ENCODE measurements at places on chromosomes 12 and 14.

GRCh38 chr14:75090353-75090752 lies 20.9 kb downstream of the ZC2HC1C start:
- DNase-seq = no peak

- DNase-seq = no peak
Observed at GRCh38 chr12:113755098-113755497, 211.0 kb downstream of the RBM19 start.

DNA sequence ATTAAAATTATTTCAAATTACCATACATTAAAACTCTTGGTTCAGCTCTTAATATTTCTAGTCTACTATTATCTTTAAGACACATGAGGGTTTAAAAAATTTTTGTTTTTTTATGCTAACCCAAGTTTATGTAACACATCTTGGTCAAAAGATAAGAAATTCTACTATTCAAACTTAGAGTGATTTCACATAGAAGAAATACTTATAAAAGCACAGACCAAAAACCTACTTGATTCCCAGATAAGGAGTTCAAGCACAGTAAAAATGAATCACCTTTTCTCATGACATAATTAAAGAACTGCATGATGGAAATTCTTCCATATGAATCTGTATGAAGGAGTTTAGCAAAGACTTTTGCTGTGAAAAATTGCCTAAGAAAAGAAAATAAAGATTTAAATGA lies 13.9 kb downstream of the PPP2R3C start:
- DNase-seq = no peak

DNA sequence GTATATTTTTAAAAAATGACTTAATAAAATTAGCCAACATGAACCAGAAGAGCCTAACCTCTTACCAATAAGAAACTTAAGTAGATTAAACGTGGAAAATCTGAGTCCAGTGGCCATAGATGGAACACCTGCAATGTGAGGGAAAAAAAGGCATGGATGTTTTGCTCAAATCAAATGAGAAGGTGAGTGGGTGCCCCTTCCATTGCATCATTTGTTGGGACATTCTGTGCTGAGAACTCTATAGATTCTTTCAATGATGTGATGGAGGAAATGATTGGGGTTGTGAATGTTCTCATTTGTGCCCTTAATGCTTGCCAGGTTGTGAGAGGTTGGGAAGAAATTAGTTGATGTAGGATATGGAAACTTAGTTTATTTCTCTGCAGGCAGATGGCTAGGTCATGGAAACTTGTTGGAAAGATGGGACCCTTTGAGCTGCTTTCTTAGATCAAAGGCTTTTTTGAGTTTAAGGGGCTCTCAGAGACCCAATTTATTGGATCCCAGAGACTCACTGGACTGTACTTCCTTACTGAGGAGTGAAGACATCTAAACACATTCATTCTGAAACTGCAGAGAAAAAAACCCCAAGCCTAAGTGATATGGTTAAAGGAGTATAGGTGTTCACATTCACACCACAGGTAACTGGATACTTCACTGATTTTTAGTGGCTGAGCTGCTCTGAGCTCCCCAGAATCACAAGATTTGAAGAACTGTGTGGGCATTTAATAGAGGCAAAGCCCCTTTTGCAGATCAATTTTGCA lies 95.9 kb downstream of the DACT1 start:
- no peak for DNase-seq

DNA sequence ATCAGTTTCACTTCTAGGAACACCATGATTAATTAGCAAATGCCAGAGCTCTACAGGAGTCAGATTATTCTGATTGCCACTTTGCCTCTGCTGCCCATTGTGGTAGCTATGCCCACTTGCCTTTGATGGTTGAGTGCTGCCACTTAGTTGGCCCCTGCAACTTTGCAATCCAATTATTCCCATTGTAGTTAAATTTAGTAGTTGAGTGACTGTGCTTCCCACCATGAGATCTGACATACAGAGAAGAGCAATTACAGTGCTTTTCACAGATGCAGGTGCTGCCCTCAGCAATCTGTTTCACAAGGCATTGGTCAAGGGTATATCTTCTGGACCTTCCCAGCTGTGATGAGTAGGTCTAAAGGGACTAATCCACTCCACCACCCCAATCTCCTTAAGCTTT lies 468.4 kb upstream of the RGS6 start:
- DNase-seq = no peak

- DNase-seq = no peak
Observed at GRCh38 chr14:98176892-98177291, 1095.1 kb downstream of the BCL11B start.

GRCh38 chr12:89135976-89136634 lies 216.2 kb downstream of the DUSP6 start:
- DNase-seq = no peak

- no peak for DNase-seq
Observed at GRCh38 chr12:41409628-41410027, 221.5 kb downstream of the PDZRN4 start.

- DNase-seq = no peak
Observed at GRCh38 chr14:104965561-104966231, 12.5 kb downstream of the AHNAK2 start.

DNA sequence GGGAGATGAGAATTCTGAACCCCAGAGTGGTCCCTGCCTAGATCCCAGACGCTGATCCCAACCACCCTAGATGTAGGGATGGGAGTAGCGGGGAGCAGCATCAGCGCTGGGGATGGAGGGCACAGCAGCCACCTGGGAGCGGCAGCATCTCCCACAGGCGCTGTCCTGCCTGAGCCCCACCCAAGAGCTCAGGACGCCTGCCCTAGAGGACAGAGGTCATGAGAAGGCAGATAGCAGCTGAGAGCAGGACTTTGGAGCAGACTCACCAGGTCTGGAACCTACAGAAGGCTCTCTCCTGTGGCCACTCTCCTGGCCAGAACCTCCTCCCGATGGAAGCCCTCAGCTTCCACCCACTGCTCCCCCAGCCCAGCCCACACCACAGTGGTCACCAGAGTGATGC lies 7.2 kb downstream of the CCDC85C start:
- DNase-seq = no peak

- DNase-seq = no peak
Observed at GRCh38 chr14:77311217-77311616, 9.5 kb downstream of the POMT2 start.

- DNase-seq = no peak
Observed at GRCh38 chr14:60196291-60196690, 31.1 kb upstream of the DHRS7 start.

- no peak for DNase-seq
Observed at GRCh38 chr14:60805841-60806430, 71.4 kb downstream of the MNAT1 start.

DNA sequence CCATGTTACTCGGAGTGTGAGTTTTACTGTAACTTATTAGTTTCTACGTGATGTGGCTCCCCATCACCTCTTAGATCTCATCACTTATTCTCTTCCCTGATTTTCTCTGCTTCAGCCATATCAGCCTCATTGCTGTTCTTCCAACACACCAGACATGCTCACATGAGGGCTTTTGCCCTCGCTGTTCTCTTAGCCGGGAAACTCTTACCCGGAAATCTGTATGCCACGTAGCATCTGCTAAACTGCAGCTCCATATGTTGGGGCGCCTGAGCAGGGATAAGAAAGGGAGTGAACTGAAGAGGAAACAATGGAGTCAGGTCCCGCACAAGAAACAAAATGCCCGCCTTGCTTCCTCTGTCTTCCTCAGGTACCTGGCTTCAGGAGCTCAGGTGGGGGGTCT lies 16.6 kb downstream of the SMUG1 start:
- DNase-seq = no peak

DNA sequence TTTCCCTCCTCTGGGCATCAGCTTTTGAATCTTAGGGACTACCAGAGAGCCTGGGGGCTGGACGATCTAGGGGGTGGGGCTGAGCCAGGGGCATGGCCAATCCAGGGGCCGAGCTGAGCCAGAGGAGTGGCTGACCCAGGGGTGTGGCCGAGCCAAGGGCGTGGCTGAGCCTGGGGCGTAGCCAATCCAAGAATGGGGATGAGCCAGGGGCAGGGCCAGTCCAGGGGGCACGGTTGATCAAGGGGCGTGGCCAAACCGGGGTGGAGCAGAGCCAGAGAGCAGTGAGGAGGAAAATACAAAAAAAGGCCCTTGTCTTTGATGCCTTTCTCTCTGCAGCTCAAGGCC lies 219.3 kb upstream of the NOS1 start:
- no peak for DNase-seq

DNA sequence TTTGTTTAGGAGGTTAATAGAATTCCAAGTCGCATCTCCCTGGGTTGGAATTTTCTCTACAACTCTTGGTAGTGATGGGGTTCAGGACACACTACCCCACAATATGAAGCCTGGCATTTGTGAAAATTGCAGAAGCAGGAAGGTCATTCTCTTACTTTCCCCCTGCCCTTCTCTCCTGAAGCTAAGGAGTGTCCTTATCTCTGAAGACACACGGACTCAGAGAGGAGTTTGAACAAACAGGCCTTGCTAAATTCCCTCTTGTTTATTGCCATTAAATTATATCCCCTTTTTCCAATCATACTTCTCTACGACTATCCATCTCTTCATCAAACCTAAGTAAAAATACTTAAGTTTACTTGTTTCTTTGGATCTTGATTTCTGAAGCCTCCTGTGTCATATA lies 443.0 kb downstream of the RAD51B start:
- no peak for DNase-seq

DNA sequence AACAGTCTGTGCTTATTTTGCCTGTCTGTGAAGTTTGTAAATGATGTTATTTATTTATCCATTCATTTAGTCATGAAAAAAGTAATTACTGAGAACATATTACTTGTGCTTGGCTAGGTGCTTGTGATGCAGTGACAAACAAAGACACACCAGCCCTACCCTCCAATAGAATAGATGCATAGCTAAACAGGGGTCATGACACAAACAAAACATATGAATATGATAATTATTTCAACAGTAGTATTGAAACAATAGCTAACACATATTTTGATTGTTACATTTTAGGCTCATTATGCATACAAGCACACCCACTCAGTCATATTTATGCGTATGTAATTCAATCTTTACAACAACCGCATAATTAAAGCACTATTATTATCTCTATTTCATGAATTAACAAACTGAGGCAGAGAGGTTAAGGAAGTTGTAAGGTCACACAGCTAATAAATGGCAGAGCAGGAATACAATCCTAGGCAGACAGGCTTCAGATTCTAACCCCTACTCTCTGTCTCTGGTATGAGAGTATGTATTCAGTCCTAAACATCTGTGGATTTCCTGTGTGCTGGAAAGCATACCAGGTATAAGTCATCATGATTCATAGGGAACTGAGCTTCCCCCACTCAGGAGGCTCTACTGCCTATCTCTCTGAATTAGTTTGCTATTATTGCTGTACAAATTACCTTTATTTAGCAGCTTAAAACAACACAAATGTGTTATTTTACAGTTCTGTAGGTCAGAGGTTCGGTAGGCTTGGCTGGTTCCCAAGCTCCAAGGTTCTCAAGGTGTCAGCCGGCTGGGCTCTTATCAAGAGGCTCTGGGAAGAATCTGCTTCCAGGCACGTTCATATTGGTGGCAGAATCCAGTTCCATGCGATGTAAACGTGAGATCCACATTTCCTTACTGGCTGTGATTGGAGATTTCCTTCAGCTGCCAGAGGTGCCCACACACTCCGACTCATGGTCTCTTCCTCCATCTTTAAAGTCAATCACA lies 509.4 kb downstream of the GALC start:
- DNase-seq = no peak

DNA sequence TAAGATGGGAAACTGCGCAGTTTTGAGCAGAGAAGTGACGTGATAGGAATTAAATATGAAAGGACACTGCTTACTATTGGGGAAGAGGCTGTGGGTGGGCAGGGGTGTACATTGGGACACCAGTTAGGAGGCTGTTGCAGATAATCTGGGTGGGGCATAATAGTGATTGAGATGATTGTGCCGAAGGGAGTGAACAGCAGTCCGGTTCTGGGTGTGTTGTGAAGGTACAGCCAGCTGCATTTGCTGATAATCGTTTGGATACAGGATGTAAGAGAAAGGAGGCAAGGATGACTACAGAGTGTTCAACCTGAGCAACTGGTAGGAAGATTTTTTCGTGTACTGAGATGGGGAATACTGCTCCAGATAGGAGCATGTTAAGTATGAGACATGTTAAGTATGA lies 205.2 kb upstream of the NEDD1 start:
- DNase-seq = no peak

DNA sequence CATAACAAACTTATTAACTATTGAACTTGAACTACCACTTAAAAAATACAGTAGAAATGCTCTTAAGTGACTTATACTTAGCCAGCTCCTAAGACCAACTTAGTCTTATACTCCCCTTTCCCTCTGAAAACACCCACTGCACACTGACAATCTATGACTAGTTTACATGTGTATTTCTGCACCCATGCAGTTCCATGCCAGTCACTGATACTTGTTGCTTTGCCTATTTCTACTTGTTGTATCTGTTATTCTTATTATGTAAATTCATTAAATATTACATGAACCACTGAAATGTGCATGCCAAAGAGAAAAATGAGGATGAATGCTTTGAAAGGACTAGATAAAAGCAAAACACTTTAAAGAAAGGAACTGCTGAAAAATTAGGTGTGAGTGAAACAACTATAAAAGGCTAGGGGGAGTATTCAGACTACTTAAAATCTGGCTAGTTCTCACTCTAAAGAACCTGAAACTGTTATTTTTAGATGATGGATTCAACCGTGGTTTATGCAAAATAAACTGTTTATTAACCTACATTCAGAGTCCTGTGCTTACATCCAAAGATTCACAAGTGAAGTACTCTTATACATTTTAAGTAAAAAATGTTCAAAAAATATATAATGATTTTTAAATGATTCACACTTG lies 74.7 kb downstream of the RPS6KA5 start:
- DNase-seq = no peak

DNA sequence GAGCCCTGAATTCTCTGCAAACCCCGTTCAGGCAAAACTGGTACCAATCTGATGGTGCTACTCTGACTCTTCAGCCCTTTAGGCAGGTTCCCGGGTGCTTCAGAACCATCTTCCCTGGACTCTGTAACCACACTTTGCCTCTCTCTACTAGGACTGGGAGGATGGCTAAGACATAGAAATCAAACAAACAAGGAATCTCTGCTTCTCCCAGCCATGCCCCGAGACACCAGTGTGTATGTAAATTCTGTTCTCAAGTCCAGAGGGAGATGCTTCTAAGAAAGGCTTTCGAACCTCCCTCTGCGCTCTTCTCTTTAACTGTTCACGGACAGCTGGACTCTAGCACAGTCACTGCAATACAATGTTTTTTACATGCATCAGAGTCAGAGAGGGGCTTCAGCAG lies 1.9 kb upstream of the KCNK10 start:
- no peak for DNase-seq

DNA sequence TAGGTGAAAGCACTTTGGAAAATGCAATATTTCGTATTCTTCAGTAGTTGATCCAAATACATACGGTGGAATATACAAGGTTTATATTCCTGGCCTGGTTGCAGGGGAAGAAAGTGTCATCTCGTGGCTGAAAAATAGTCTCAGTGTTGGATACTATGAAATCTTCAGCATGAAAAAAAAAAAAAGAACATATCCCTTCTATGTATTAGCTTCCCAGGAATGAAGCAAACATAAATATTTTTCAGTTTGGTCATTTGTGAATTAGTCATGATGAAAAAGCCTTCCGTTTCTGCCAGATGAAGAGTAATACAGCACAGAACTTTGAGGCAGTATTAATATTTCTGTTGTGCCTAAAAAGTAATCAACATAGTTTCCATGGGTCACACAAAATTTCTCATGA lies 36.7 kb downstream of the FLRT2 start:
- DNase-seq = no peak

GRCh38 chr12:88127855-88128254 lies 14.0 kb downstream of the CEP290 start:
- DNase-seq = no peak

Measured in activated naive CD4-positive, alpha-beta T cell treated with Interleukin-2 at 50 U/mL for 16 hours (primary cell).